T1000 (cell line): ENCODE measurements at places on chromosomes 16 and 17.

DNA sequence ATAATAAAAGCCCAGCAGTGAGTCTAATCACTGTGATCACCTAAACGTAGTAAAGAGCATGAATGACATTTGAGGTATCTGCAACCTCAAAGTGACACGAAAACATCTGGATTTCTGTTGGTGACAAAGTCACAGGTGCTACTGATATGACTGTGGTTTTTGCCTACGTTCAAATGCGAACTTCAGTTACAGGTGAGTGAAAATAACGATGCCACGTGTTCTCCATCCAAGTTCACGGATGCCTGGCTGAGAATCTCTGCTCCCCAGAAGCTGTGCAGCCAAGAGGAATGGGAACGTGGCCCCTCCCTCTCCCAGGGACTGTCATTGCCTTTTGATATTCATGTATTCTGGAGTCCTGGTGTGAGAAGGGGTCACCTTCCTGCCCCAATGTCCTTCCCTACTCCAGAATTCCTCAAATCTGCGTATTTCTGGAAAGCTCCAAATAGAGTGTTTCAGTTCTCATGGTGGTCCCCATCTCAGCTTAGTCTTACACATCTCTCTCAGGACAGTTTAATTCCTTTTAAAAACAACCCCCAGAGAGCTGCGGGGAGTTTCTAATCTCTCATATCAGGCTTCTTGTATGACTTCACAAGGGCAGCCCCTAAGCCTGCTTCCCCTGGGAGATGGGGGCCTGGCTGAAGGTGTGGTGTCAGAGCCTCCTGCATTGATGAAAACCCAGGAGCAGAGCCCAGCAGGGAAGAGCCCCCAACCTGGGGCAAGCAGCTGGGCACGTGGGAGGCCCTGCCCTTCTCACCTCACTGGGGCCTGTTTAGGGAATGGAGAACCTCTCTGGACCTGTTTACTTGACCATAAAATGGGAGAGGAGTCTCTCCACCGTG, 25.8 kb downstream of the PIK3R5 start:
- no peak for DNase-seq

DNA sequence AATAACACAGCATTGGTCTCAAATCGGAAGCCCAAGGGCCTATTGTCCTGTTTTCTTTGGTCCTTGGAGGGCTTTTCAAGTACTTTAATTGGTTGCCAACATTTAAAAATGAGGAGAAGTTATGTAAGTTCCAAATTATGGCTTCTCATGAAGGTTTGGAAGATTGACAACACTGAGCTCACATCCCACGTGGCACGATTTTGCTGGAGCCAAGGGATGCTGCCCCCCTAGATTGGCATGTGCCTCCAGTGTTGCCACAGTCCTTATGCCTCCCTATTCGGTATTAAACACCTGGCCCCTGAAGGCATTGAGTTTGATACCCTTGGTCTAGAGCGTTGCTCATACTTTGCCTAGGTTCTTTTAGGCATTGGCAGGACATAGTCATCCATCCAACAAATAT, 108.0 kb downstream of the ZNF18 start:
- DNase-seq, result no peak

GRCh38 chr16:5036228-5037156, 2.8 kb upstream of the NAGPA start:
- no peak for DNase-seq

DNA sequence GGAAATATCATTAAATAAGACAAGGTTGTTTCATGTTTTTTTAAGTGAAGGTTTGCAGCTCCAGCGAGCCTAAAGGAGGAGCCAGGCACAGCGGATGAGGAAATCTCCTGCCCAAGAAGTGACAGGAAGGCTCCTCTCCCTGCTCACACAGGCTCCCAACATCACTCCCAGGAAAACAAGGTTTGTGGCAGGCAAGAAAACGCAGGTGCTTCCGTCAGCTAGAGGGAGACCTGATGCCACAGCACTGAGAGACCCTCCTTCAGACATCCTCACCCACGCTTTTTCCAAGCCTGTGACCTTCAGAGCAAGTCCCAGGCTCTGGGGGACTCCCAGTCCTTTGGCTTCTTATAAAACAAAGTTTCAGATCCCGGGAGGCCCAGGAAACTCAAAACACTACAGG, 89.7 kb downstream of the ZNF423 start:
- no peak for DNase-seq

DNA sequence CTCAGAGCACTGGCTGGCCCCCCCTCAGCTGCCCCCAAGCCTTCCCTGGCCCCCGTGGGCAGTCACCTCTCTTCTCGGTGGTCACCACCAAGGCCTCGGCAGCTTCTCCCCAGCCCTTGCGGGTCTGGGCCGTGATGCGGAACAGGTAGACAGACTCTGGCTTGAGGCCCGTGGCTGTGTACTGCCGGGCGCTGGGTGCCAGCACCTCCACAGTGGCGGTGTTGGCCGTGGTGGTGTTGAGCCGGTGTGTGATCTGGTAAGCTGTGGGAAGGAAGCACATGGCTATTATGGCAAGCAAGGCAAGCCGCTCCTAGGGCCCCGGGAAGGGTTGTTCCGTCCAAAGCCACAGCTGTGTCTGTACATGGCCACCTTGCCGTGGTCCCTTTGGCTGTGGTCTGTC, 78.4 kb upstream of the CDC42EP4 start:
- no peak for DNase-seq
